ENCODE measurements at places on chromosomes 16 and 17.

DNA sequence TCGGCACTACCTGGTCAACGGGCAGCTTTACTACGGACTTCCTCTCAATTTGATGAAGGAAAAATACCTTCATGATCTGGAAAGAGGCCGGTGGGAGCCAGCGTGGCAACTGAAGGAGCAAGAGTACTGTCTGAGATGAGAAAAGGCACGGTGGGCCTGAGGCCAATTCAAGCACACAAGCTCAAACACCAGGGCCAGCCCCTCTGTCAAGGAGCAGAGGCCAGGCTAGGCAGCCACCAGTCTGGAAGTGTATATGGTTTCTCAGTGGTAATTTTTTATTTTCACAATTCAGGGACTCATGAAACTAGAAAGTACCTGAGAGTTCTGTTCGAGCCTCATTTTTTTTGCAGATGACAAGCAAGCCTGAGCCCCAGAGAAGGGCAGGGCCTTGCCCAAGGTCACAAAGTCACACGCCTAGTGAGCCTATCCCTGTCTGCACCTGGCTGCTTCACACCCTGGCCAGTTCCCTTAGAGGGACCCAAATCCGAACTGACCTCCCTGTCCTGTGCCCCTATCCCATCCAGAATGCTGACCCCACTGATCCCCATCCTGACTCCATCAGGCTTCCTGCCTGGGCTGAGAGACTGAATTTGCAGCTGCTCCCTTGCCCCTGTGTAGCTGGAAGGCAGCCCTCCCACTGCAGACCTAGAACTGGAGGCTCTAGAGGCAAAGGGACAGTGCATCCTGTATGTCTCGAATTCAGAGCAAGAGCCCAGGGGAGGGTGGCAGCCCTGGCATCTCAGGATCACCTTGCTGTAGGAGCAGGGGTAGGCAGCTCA, 4.8 kb upstream of the TBX2 start:
- DNase-seq = no peak

DNA sequence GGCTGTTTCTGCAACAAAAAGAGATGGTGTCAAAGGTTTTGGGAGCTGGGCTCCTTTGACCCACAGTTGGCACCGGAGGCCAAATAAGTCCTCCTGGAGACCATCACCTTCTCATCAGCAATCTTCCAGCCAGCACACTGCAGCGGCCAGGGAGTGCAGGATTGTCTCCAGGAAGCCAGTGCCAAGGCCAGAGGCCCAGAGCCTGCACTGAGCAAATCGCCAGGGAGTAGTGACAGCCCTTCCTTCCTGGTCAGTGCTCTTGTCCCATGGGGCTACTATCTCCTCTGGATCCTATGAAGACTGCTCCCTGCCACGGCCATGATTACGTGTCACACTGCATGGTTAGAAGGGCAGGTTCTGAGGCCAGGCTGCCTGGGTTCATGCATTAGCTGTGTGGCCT, 134.3 kb upstream of the CRHR1 start:
- no peak for DNase-seq

GRCh38 chr17:48460052-48460451, 30.0 kb upstream of the SKAP1 start:
- DNase-seq = no peak

- no peak for DNase-seq
Observed at GRCh38 chr17:69967910-69968411, 107.1 kb upstream of the KCNJ16 start.

- no peak for DNase-seq
Observed at GRCh38 chr17:50206604-50207293, 5.3 kb upstream of the COL1A1 start.

DNA sequence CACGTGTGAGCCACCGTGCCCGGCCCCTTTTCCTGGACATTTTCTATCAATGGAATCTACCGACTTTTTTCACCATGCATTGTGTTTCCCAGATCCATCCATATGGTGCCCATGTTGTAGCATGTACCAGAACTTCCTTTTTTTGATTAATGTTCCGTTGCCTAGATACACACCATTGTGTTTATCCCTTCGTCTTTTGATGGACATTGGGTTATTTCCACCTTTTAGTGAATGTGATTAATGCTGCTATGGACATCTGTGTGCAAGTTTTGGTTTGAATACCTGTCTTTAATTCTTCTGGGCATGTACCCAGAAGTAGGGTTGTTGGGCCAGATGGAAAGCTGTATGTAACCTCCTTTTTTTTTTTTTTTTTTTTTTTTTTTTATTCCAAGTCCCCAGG, 79.8 kb downstream of the NT5M start:
- no peak for DNase-seq

GRCh38 chr17:4409659-4410058, 24.1 kb upstream of the SPNS3 start:
- no peak for DNase-seq

DNA sequence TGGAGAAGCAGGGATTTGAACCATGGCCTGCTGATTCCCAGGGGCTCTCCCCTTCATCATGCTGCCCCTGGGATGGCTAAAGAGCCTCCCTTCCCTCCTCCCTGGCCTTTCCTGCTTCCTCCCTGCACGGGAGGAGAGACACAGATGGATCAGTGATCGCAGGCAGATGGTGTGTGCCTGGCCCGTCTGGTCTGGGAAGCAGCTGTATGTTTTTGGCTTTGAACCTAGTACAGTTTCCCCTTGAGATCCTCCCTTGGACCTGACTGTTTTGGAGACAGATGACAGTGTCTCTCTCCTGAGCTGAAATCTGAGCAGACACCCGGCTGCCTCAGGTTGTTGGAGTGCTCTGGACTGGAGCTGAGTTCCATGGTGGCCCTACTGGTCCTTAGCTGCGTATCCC, 29.0 kb upstream of the ATP2C2 start:
- DNase-seq = no peak

DNA sequence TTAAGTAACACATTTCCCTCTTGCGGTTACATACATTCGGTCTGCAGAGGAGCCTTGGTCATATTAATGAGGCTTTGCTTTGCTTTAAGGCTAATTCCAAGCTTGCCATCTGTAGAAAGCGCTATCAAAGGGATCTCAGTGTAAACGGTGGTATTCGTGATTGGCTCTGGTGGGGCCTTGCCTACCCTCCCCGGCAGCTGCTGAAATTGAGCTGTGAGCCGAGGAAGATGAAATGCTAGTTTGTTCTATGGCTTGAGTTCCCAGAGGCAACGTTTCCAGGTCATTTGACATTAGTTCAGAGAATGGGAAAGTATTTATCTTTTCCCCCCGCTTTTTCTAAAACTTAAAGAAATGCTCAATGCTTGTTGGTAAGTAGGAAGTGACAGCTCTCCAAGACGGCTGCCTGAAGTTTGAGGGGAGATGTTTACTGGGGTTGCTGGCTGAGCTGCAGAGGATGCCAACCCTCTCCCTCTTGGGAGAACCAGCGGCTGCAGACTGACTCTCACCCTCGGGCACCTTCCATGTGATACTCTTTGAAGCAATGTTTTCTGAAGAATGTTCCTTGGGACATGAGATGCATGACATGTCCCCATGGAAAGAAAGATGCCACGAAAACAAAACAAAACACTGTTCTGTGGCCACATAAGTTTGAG, 458.7 kb upstream of the EEF2KMT start:
- DNase-seq = no peak

DNA sequence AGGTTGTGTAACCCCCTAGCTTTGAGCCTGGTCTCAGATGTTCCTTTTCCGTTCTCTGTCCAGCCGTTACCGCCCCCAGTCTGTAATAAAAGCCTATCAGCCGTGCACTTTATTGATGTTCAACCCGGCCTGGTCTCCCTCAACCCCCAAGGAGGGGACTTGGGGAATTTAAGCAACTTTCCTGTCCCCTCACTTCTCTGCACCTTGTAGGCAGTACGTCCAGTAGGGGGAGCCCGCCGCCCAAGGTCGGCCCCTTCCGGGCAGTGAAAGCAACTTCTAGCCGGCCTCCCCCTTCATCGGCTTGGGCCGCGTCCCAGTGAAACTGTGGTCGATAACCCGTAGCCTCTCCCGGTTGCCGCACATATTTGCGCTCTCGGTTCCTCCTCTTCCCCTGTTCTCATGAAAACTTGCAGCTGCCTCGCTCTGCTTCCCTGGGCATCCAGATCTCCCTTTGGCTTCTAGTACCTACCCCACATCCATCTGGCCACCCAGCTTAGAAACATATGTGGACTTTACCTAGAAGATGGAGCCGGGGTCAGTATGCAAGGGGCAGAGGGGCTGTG, 7.9 kb downstream of the PNPO start:
- peak; percentile 69 for DNase-seq

GRCh38 chr17:48907713-48908046, 527 bp upstream of the UBE2Z start:
- no peak for DNase-seq

DNA sequence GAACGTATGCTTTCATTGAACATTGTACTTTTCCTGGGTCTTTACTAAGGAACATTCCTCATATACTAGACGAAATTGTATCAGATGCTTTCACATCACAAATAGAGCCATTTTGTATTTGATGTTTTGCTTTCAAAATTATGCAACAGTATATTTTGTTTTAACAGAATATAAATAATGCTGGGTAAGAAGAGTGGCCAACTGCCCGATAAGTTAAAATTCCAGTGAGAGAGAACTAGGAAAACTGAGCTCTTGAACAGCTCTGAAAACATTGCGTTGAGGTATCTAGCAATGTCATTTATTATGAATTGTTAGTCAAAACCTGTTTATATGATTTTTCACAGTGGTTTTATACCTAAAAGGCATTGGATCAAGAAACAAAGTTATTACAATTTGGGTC, 50.8 kb downstream of the USP10 start:
- DNase-seq = no peak

DNA sequence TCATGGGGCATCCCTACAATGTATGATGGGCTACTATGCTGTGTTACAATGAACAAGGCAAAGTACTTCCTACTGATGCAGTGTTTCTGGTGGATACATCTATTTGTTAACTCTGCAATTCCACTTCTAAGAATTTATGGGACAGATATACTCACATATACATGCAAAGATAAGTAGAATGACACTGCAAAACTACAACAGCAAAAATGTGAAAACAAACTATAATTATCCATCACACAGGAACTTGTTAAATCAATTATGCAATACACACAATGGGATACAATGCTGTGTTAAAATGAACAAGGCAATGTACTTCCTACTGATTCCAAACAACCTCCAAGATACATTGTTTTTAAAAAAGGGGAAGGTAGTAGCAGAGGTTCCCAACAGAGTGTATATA, 3.2 kb downstream of the DDX52 start:
- DNase-seq = no peak

- peak; percentile 10 for DNase-seq
Observed at GRCh38 chr17:68431661-68432071, 25.6 kb downstream of the WIPI1 start.

- DNase-seq = no peak
Observed at GRCh38 chr17:59387351-59388068, 56.1 kb downstream of the YPEL2 start.

DNA sequence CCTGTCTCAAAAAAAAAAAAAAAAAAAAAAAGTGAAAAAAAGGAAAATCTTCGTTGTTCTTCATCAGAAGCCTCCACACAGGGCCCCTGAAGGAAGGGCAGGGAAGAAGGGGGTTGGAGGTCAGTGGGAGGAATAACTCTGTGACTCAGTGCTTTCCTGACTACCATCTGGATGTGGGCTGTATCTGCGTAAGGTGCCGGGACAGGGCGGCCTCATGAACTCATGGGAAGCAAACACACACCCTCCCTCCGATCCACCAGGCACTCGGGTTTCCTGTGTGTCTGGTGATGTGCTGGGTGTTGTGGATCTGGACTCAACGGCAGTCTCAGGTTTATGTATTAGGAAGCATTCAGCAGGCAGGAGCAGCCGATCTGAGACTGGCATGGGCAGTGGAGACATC, 691.6 kb downstream of the WWOX start:
- DNase-seq = no peak

DNA sequence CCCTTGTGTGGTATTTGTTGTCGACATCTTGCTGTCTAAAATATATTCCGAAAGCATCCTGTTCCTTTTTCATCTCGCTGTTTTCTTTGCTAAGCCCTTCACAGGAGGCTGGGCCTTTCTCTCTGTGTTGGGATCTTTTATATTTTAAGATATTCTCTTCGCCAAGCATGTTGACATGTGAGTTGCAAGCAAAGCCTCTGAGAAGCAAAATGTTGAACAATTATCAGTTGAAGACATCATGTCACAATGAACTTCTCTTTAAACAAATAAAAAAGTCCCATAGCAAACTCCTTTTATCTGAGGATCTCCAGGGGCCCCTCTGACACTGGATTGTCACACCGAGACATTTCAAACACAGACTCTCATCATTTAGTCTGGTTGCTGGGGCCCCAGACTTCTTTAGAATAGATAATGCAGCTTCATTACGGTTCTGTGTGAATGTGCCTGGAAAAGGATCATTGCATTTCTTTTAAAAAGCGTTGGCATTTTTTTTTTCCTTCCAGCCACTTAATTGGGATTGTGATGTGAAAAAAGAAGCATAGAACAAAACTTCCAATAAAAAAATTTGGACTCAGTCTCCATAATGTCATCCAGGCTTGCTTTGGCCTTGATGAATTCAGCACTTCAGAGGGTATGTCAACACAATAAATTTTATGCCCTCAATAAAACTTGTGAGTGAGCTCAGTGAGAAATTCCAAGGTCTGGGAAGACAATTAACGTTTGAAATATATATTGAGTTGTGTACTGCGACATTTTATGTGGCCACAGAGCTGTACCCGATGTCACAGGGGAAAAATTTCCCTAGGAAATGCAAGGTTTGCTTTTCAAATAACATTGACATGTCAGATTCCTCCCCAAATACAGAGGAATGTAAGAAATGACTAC, 496.8 kb downstream of the XYLT1 start:
- DNase-seq = no peak

- DNase-seq = no peak
Observed at GRCh38 chr17:47470836-47471235, 60.1 kb upstream of the NPEPPS start.

DNA sequence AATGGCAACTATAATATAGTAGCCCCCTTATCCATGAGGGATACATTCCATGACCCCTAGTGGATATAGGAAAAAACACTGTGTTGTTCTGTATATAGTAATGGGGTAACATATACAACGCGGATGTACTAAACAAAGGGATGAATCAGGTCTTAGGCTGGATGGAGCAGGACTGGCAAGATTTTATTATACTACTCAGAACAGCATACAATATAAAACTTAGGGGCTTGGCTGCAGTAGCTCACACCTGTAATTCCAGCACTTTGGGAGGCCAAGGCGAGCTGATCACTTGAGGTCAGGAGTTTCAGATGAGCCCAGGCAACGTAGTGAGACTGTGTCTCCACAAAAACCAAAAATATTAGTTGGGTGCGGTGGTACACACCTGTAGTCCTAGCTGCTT, 26.8 kb downstream of the VMP1 start:
- no peak for DNase-seq

Data from stimulated activated CD8-positive, alpha-beta memory T cell treated with anti-CD3 and anti-CD28 coated beads, Interleukin-7, amount 100 ng/mL, for 1 hour (primary cell).